ENCODE measurements at places on chromosomes 12 and 14.

DNA sequence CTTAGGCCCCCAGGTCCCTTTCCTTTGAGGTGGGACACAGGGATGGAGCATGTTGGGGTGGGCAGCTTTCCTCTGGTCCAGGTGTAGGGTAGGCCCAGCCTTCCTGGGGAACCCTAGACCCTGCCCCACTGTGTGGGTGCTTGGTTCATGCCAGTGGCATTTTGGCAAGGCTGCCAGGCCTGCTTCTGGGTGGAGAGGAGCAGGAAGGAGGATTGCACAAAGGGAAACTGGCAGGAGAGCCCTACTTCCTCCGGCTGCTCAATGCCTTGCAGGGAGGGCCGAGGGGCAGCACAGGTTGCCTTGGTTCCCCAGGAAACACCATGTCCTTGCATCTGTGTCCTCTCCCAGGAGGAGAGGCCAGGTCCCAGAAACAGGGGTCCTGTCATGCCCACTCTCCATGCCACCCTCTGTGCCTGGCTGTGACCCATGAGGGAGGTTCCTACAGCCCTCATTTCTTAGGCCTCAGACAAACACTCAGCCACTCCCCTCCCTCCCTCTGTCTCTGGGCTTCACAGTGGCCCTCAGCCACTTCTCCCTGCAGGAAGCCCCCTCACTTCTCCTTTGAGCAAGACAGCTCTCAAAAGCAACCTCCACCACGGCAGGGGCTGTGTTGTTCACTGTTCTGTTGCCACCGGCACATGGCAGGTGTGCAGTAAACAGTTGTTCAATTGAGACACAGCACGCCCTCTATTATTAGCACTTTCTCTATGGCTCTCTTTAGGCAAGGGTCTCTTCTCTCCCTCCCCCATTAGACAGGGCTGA lies 6.8 kb upstream of the KRT80 start:
- DNase-seq = no peak

GRCh38 chr12:69442894-69443293 lies 27.3 kb upstream of the FRS2 start:
- no peak for DNase-seq

GRCh38 chr14:103334644-103335622 lies 896 bp downstream of the EIF5 start:
- peak; percentile 90 for DNase-seq

DNA sequence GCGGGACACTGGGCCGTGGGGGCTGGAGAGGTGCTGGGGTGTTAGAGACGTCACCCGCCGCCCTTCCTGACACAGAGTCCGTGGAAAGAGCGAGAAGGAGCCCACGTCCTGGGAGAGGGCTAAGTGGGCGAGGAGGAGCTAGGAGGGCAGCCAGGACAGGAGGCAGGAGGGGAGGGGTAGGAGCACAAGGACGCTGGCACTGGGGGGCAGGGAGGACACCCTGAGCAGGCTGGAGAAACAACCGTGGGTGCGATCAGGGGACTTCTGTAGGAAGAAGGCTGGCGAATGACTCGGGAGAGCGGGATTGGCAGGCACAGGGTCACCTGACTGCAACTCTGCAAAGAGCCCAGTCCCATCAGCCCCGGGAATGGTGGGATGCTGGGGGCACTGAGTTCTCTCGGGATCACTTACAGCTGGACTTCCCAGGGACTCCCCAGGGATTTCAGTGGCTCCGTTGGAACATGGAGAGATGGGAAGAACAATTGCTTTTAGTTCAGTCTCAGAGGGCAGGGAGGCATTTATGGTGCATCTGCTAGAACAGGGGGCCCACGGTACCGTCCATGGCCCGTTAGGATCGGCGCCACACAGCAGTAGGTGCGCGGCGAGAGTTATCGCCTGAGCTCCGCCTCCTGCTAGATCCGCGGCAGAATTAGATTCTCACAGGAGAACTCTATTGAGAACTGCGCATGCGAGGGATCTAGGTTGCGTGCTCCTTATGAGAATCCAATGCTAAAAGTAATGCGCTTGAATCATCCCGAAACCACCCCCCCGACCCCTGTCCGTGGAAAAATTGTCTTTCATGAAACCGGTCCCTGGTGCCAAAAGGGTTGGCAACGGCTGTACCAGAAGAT lies 24.3 kb downstream of the UBR7 start:
- DNase-seq = no peak

- DNase-seq = no peak
These were observed 717 bp downstream of the VASH1 start for GRCh38 chr14:76761960-76762410.

GRCh38 chr12:20272801-20273200 lies 95.5 kb upstream of the PDE3A start:
- no peak for DNase-seq

- no peak for DNase-seq
These were observed 3.3 kb upstream of the HOXC8 start for GRCh38 chr12:54005531-54005852.

Data from hepatocyte (in vitro differentiated cells).